IPS DF 19.7 (cell line): ENCODE measurements at places on chromosomes 6 and 20.

- DNase-seq: no peak
These were observed 529.5 kb downstream of the PRKN start for GRCh38 chr6:162198076-162198475.

DNA sequence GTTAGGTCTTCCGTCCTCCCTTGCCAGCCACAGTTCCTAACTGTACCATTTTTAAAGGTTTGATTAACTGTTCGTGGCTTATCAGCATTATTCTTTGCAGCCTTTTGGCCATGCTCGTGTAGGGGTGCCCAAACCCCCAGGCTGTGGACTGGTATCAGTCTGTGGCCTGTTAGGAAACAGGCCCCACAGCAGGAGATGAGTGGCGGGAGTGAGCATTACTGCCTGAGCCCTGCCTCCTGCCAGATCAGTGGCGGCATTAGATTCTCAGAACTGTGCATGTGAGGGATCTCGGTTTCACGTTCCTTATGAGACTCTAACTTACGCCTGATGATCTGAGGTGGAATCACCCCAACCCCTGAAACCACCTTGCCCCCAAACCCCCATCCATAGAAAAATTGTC, 79.3 kb downstream of the TBC1D7 start:
- no peak for DNase-seq

DNA sequence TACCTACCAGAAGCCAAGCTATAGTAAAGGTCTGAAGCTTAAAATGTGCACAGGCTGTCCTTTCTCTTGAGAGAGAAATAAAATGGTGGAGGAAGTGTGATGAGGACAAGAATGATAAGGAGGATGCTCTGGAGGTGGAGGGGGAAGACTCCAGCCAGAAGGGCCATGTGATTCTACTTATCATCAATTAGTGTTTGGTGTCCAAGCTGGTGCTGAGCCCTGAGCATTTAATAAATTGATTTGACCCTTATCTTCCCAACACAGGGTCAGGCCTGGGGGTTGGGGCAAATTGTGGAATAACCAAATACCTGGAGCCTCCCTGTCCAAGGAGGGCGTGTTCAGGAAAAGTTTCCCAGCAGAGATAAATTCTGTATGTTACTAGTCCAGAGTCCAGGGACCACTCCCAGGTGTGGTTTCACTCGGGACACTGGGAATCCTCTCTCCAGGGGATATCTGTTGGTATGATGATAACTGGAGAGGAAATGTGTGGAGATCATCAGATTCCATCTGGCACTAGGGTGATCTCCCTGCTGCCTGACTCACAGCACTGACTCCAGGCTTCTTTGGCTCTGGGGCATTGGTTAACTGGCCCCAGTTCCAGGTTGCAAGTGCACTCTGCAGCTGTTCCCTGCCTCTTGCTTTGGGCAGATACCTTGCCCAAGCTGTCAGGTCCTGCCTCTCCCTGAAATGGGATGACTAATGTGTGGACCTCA, 3.8 kb upstream of the MYBL2 start:
- DNase-seq: no peak

DNA sequence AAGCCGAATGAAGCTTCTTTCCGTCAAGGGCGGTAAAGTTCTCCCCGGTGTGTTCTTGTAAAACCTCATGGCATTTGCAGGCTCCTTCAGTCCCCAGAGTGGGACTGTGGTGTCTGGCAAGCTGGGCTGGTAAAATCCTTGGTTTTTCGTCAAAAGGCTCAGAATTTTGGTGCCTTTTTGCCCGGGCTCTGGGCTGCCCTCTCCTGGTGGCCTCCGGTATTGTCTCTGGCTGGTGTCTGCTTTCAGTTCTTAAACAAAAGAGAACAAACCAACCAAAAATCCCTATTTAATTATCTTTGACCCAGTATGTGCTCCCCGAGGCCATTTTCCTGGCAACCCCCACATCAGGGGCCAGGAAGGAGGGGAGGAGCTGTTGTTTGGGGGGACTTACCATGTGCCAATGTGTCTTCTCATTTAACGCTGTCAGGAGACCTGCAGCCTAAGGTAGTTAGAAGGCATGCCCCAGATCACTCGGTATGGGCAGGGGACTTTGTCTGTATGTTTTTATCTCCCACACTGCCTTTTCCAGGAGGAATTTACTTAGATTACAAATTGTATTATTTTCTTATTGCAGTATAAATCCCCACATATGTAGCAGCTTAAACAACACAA, 11.1 kb downstream of the CDH4 start:
- no peak for DNase-seq

DNA sequence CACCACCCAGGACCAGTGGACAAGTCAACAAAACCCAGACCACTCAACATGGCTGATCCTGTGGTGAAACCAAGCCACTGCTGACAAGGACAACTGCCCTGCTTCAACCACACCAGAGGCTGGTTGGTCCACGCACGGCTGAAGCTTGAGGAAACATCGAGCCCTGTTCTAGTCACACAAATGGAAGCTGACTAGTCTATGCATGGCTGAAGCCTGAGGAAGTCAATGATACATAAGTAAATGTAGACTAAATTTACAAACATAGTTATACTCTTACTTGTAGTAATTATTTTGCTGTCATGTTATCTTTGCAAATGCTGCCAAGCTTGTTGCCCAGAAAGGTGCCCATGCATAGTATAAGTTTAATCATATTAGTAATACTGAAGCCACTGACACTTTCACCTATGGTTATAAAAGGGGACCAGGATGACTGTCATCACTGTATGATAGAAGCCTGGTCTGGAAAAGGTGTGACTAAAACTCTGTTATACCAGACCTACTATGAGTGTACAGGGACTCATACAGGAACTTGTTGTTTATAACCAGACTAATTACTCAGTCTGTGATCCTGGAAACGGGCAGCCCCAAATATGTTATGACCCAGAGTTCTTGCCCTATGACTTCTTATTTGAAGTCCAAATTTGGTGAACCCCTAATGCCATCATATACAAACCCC, 5.6 kb downstream of the IL22RA2 start:
- no peak for DNase-seq

- DNase-seq: no peak
These were observed 512 bp downstream of the TAP1 start for GRCh38 chr6:32852844-32853540.

GRCh38 chr6:44655412-44656342, 268.2 kb downstream of the CDC5L start:
- DNase-seq: no peak

- no peak for DNase-seq
These were observed 33.9 kb upstream of the KLHL31 start for GRCh38 chr6:53699462-53699861.

DNA sequence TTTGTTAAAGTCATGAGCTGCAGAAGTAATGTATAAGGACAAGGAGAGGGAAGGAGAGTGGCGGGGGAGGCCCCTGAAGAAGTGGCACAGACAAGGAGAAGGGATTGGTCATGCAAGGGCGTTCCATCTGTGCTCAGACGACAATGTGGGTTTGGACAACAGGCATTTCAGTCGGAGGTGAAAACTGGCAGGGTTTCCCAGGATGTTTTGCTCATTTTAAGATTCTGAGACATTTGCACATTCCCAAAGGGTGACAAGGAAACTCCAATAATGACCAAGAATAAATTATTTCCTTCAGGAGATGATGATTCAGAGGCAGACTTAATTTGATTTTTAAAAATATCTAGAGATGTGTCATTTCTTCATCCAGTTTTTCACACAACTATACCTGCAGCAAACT, 181.8 kb downstream of the HIVEP2 start:
- DNase-seq: no peak

- no peak for DNase-seq
These were observed 17.5 kb downstream of the PIM1 start for GRCh38 chr6:37187321-37188022.

- DNase-seq: no peak
These were observed 115.9 kb upstream of the FRMD1 start for GRCh38 chr6:168194732-168195567.

GRCh38 chr6:145329257-145329656, 406.1 kb downstream of the EPM2A start:
- DNase-seq: no peak

DNA sequence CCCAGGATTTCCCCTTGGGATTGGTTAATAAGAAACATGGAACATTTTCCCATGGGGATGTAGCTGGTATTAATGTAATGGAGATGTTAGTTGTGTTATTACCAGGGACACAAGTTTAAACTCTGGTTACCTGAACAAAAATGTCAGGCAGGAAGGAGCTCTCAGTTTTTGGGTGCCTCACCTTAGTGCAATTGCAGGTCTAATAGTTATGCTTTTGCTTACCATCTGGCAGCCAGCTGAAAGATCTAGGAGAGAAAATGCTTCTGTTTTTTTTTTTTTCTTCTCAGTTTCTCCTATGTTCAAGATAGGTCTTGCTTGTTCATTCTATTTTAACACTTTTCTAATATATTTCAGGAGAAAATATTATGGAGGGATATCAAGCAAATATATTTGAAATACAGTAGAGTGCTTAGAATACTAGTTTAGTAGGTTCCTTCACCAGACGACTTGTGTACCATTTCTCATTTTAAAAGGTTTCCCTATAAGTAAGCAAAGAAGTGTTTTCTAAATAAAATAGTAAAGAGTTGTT, 4.2 kb upstream of the UBE2J1 start:
- no peak for DNase-seq

DNA sequence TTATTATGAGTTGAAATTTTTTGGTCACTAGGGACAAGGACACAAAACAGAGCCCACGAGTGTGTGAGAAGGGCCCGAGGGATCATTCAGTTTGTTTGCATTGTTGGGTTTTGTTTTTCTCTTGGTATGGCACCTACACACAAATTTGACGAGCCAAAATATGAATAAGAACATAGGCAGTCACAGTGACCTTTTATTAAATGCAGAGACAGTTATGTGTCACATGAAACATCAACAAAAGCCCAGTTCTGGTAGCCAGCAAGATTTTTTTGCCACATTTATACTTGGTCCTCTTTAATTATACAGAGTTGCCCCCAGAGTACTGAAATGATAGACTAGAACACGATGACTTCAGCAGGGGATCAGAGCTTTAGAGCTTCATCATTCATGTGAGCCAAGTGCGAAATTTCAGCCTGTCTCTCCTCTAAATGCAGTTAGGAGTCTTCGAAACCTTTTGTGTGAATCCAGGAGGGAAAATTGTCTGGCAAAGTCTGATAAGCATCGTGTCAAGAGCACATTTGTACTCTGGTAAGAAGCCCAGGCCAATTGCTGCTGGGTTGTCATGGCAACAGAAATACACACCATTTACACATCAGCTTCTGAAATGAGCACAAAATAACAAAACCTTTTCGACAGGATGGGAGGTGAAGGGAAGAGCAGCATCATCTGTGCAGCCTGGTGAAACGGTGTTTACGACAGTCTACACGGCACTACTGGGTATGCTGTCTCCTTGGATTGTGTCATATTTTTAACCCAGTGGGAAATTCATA, 79.2 kb upstream of the RIPOR2 start:
- DNase-seq: no peak

- no peak for DNase-seq
These were observed 105.0 kb upstream of the QKI start for GRCh38 chr6:163309491-163310026.

DNA sequence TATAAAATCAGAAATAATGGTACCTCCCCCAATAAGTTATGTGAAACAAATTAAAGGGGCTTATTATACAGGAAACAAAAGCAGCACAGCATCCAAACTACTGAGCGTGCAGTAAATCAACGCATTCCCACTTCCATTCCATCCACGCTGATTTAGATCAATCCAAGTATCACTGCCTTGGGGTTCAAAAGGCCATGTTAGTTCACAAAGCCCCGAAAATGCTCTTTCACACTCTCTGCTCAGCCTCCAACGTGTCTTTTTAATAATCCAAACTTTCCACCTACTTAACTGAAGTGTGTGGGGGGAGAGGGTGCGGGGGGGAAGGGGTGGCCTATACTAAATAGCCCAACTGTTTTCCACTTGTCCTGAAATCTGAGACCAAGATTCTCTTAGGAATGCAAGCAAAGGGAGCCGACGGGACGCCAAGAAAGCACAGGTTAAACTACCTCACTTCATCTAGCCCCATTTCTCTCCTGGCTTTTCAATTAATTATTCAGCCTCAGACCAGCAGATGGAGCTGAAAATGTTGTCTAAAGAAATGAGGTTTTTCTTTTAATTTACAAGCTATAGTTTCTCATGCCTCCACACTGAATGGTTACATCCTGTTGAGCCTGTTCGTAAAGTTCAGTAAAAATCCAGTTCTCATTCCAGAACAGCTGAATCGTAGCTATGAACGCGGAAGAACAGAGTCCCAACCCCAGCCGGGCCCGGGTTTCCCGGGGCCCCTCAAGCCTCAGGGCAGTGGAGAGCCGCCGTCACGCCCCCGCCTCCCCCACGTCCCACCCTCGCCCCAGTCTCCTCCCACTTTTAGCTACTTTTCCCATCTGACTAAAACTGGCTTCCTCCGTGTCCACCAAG, 1.0 kb upstream of the NXT1 start:
- no peak for DNase-seq

GRCh38 chr20:20860078-20860806, 147.8 kb upstream of the RALGAPA2 start:
- DNase-seq: peak; percentile 57
